ENCODE measurements at places on chromosomes 2 and 18.

- peak; percentile 71 for DNase-seq
Observed at GRCh38 chr2:39492095-39492590, 55.1 kb upstream of the MAP4K3 start.

DNA sequence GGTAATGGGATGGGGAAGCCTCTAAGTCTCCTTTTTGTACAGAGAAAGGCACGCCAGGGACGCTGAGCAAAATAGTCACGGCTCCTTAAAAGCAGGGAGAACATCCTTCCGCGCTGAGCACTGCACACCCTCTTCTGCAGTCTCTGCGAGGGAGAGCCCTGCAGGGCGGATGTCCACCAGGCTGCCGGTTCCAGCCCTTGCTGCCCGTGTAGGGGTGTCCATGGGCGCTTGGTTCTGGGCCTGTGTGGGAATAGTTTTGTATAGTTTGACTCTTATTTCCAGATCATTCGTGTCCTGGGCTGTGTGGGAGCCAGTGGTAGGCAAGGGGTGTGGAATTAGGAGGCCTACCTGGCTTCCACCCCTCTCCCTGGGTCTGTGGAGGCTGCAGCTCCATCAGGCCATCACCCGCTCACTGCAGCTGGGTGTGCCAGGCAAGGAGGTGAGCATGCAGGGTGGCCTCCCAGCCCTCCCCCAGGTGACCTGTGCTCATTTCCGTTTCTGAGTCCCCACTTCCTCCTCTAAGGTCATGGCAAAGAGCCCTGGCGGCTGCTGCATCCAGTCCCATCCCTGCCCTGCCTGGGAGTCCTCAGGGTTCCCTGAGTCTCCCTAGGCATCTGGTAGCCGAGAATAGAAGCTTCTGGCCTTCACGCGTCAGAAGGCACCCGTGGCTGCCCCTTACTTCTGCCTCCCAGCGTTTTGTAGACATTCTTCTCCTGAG lies 202.6 kb downstream of the LDLRAD4 start:
- no peak for DNase-seq

- DNase-seq: no peak
Observed at GRCh38 chr2:19866771-19867170, 35.0 kb downstream of the TTC32 start.

GRCh38 chr2:227576812-227577211 lies 21.9 kb upstream of the SCYGR2 start:
- DNase-seq: no peak

- no peak for DNase-seq
Observed at GRCh38 chr2:27089111-27089954, 2.8 kb downstream of the KHK start.

- no peak for DNase-seq
Observed at GRCh38 chr2:25009954-25010353, 31.9 kb upstream of the EFR3B start.

DNA sequence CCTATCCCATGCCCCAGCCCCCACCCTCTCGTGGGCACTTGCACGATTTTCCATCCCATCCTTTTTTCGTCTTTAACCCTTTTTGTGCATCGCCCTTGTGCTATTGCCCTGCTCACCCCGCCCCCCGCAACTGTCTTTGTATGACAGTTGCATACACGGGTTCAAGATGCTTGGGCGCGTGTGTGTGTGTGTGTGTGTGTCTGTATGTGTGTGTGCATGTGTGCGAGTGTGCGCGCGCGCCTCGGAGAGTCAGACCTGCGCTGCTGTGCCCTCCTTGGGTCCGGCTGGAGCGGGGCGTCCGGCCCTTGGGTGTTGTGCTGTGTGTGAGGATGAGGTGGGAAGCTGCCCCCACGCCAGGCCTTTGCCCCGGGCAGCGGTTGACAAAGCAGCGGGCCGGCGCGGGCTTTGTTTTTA lies 230.7 kb downstream of the HAUS1 start:
- no peak for DNase-seq

DNA sequence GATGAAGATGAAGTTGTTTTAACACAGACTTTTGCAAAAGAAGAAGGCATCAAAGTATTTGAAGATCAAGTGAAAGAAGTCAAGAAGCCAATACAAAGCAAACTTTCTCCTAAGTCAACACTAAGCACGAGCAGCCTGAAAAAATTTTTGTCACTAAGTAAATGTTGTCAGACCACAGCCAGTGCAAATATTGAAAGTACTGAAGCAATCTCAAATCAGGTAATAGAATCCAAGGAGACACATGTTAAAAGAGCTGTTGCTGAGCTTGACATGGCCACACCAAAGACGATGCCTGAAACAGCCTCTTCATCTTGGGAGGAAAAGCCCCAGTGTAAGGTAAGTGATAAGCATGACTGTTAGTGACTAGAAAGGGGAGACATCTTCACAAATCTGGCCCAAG lies 75.1 kb downstream of the FSIP2 start:
- DNase-seq: no peak

DNA sequence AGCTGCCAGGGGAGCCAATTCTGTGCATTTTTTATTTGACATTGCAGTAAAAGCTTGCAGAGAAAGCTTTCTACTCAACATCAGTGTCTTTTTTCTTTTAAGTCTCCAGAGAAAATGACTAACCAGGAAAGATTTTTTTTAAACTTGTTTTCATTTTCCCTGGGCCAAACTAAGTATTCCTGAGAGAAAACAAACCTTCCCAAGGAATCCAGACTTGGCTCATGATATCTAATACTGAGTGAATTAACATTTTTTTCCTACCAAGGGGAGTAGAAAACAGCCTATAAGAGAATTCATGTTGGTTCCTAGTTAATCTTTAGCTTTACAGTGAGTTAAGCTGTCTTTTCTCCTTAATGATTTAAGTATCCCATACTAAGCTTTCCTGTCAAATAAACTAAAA lies 46.7 kb downstream of the DAPL1 start:
- no peak for DNase-seq

DNA sequence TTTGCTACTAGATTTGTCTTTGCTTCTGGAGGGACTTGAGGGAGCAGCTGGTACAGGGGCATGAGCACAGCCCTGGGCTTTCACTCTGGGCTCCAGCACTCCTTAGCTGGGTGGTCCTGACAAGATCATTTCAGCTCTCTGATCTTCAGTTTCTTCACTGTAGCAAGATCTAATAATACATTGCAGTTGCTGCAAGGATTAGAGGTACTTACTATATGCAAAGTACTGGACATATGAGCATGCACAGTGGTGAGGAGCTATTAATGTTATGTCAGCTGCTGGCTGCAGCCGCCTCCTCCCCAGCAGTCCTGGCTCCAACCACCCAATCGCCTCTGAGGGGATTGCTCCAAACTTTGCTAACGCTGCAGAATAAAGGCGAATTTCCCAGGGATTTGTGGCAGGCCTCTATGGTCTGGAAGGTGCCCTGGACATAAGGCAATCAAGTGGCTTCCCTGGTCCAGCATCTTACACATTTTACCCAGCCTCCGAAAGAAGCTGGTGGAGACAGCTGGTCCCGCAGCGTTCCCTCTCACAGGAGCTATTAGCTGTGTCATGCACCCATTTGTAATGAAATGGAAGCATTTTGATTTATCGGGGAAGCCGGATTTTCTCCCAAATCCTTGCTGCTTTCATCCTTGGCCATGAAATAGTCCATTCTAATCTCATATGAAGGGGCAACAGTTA lies 96.7 kb downstream of the RHOB start:
- no peak for DNase-seq

DNA sequence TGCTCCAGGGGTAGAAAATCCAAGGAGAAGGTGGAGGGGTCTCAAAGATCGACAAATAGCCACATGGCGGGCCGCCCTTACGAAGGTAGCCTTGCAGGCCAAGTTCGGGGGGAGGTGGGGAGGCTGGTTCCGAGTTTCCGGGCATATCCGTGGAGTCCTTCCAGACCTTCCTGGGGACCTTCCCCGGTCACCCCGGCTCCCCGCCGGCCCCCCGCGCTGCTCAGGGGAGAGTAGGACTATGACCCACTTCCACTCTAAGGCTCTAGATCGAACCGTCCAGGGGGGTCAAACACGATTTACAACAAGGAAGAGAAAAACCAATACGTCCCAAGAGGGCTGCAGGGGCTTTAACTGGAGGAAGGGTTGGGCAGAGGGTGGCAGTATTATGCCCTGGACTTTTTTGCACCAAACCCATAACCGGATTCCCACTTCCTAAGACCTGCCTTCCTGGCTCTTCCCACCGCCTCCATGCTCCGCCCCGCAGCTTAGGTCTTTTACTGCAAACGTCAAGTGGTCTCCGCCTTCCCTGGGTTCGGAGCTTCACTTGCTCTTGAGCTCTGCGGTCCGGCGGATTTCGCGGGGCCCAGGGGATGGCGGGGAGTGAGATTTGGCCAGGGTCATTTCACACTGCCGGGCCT lies 779 bp upstream of the LYPD6 start:
- DNase-seq: no peak

- no peak for DNase-seq
Observed at GRCh38 chr2:219537657-219538488, 5.7 kb downstream of the CHPF start.

DNA sequence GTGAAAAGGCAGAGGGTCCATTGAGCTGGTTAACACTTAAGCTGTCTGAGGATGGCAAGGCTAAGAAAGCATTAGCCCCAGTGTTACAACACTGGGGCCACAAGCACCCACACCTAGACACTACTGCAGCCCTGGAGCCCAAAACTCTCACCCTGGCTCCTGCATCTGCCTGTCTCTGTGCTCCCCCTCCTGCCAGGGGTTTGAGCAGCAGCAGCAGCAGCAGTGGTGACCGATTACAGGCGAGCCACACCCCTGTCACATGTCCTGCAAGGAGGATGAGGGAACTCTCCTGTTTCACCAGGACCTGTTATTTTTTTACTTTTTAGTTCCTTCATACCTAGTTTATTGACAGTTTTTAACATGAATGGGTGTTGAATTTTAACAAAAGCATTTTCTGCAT lies 326.7 kb upstream of the MAP2 start:
- DNase-seq: no peak

DNA sequence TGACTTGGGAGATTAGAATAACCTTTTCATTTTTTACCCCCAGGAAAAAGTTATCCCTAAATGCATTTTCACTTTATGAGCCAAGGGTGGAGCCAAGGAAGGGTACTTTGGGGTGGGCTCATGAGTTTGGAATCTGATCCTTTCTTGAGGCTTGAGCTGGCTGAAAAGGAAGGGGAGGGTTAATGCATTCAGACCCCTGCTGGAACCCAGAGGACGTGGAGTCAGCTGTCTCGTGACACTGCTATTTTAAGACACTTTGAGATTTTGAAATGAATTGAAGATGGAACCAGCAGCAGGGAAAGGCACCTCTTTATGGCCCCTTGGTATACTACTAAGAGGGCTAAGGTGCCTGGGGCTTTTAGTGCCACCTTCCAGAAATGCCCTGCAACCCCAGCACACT lies 90.4 kb downstream of the MARCHF4 start:
- DNase-seq: no peak

DNA sequence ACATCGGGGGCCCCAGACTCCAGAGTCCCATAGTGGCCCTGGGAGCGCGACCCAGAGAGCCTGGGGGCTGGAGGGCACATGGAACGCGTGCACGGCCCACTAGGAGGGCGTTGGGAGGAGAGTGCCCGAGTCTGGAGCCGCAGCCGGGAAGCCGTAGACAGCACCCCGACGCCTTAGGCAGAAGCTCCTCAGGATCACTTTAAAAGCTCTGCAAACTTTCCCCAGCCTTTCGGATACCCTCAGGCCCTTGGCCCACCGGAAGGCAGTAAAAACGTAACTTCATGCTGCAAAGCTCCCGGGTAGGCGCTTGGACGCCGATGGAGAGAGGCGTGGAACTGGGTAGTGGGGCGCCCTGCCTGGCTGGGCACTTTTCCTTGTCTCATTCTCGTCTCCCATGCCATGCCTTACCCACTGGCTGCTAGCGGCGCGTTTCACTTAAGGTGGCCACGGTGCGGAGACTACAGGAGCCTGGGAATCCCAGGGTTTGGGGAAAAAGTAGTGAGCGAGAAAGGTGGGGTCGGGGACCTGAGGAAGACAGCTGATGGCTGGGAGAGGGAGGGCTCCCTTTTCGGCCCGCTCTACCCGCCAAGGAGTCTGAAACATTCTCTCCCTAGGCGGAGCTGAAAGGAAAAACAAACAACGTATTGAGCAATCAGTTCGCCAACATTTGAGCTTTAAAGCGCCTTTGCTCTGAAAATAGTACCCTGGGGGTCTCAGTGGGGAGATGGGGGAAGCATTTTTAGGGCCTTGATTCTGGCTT lies 141.8 kb downstream of the MEIS1 start:
- no peak for DNase-seq

DNA sequence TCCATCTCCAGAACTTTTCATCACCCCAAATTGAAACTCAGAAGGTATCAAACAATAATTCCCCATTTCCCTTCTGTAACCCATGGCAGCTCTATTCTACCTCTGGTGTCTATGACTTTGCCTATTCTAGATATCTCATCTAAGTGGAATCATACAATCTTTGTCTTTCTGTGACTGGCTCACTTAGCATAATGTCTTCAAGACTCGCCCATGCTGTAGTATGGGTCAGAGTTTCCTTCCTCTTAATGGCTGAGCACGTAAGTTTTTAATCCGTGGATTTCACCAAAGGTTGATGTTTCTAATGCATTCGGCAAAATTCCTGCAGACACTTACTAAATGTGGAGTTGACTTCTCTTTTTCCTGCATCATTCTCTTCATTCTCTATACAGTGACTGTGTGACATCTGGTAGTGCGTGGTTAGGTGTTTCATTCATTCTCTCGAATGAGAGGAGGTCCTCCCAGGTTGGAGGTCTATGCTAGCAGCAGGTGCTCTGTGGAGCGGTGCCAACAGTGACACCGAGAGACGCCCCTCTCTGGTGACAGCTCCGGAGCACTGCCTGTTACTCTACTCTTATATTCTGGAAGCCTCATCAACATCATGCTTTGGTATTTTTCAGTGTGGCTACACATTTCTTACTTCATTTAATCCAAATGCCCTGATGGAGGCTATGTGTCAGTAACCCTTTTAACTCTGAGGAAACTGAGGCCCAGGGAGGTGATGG lies 50.1 kb downstream of the ATOH8 start:
- DNase-seq: no peak

GRCh38 chr2:112187805-112188596 lies 49.8 kb downstream of the FBLN7 start:
- DNase-seq: no peak

DNA sequence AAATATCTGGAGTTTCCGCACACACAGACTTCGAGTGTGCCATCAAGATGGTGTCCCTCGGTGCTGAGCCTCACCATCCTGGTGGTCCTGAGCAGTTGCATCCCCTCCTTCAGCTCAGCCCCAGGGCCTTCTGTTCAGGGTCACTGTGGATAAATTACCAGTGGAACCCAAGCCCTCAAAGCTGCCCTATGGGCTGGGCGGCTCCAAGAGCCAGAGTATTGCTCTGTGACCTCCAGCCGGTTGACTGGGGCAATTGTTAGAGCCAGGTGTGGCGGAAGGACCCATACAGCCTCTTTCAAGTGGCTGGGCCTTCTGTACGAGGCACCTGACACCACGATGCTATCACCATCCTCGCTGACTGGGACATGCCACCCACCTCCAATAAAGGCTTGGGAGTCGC lies 215.5 kb downstream of the GBX2 start:
- no peak for DNase-seq

DNA sequence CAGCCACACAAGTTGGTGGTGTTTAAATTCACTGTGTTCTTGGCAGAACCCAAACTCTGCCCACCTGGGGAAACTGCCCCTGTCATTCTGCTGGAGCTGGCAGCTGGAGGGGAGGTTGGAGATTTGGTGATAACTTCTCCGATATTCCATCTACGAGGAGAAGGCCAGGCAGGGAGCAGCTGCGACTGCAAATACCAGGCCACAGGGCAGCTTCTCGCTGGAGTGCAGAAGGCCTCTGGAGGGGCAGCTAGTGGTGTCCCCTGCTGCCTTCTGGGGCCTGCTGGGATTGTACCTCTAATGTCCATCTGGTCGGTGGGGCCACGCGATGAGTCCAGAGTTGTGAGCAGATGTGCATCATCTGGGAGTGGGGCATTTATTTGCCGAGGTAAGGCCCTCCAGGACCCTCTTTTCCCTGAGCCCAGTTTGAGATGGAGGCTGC lies 98.9 kb downstream of the ACKR3 start:
- no peak for DNase-seq

Measured in memory B cell (primary cell).